ENCODE measurements at places on chromosomes 6 and 20. TPM values are rescaled to one million over a fixed set of nuclear protein-coding genes. Genes with fewer than 3 reads are reported as not detected.

Gene ARFRP1
- total RNA-seq = 66.1 TPM

Gene WFDC6
- total RNA-seq = not detected

Gene SLPI
- total RNA-seq = 25.7 TPM

Gene DLGAP4
- 0.57 TPM for total RNA-seq

Gene TRIM40
- total RNA-seq = not detected

Gene MRAP2
- total RNA-seq = 3.1 TPM

Gene SFT2D1
- 22.6 TPM for total RNA-seq

Gene RPN2
- total RNA-seq = 488 TPM

Gene COL20A1
- not detected for total RNA-seq

Gene ENPP3
- total RNA-seq = not detected

Gene RAET1E
- total RNA-seq = 2.8 TPM

Gene SLC32A1
- not detected for total RNA-seq

Gene NKX2-4
- total RNA-seq = not detected

Gene NKAPL
- total RNA-seq = not detected

Gene OLIG3
- total RNA-seq = not detected

Gene SNAP91
- total RNA-seq = not detected

Gene BEND6
- 0.49 TPM for total RNA-seq

Gene RFX6
- total RNA-seq = not detected

Gene SRSF12
- not detected for total RNA-seq

Gene EIF2S2
- total RNA-seq = 198 TPM

Gene WFDC5
- not detected for total RNA-seq

Gene CFB
- 2.2 TPM for total RNA-seq

Gene MRPS10
- 61.9 TPM for total RNA-seq

Gene TMC2
- not detected for total RNA-seq

Gene MMP24
- total RNA-seq = 52.3 TPM

Gene KHDC1L
- total RNA-seq = not detected

Gene RAMACL
- 0.13 TPM for total RNA-seq

Gene BHLHE23
- not detected for total RNA-seq

Gene HLA-DQA1
- not detected for total RNA-seq

Gene PNLDC1
- not detected for total RNA-seq

Gene C20orf204
- total RNA-seq = 0.95 TPM

Gene LCA5
- 3.2 TPM for total RNA-seq

Gene SNAP25
- not detected for total RNA-seq

Gene PSORS1C2
- not detected for total RNA-seq

Gene MYB
- total RNA-seq = 1.5 TPM

Gene CDK5RAP1
- total RNA-seq = 52.2 TPM

Gene PTK7
- 57.3 TPM for total RNA-seq

Gene PKHD1
- 0.22 TPM for total RNA-seq

Gene OR2H1
- not detected for total RNA-seq

Gene FAXC
- total RNA-seq = 22.3 TPM

Gene ZNF184
- total RNA-seq = 24.1 TPM

Gene SIRPA
- 38.1 TPM for total RNA-seq

Gene FRK
- total RNA-seq = 0.16 TPM

Gene SLC22A1
- not detected for total RNA-seq

Gene TTLL9
- total RNA-seq = not detected

Gene RNF182
- total RNA-seq = 0.23 TPM

Gene RAET1L
- 1.4 TPM for total RNA-seq

Gene RTEL1
- 13.4 TPM for total RNA-seq

Gene PI16
- not detected for total RNA-seq

Gene TNFRSF6B
- total RNA-seq = not detected

Gene EPPIN
- total RNA-seq = not detected

Gene RAET1G
- total RNA-seq = 3.2 TPM

Gene FAM83B
- not detected for total RNA-seq

Gene TMEM170B
- total RNA-seq = 6.9 TPM

Gene WFDC10B
- not detected for total RNA-seq

Gene COL19A1
- not detected for total RNA-seq

Gene SLC22A23
- total RNA-seq = 0.12 TPM
